Left ventricle myocardium superior (tissue), 1 donor: ENCODE measurements at places on chromosomes 3 and 15. TPM values are rescaled to one million over a fixed set of nuclear protein-coding genes. Genes with fewer than 3 reads are reported as not detected.
A peak's percentile ranks its signal among the peaks of the same experiment; 100 is the strongest.

DNA sequence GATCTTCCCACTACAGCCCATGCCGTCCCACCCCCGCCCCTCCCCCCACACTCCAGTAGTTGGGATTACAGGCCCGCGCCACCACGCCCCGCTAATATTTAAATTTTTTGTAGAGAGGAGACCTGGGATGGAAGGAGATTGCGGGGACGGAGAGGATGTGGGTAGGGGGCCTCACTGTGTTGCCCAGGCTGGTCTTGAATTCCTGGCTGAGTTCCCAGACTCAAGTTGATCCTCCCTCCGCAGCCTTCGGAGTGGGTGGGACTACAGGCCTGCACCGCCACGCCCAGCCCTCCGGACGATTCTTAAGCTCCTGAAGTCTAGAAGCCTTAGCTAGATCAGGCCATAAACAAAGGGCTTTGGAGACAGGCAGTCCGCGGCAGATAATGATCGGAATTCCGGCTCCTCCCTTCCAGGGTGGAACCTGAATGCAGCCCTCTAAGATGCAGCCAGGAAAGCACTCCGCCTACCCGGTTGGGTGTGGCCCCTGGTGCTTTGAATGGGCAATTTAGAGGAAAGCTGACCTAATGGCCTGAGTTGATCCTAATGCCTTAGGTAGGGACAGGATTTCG is at the start of gene DPPA2:
Gene DPPA2, minus strand, starts transcription at position 356 of the 569 bp plus-strand sequence. CDS start 1,975 bp downstream, outside the sequence.
- DNase-seq, result no peak

DNA sequence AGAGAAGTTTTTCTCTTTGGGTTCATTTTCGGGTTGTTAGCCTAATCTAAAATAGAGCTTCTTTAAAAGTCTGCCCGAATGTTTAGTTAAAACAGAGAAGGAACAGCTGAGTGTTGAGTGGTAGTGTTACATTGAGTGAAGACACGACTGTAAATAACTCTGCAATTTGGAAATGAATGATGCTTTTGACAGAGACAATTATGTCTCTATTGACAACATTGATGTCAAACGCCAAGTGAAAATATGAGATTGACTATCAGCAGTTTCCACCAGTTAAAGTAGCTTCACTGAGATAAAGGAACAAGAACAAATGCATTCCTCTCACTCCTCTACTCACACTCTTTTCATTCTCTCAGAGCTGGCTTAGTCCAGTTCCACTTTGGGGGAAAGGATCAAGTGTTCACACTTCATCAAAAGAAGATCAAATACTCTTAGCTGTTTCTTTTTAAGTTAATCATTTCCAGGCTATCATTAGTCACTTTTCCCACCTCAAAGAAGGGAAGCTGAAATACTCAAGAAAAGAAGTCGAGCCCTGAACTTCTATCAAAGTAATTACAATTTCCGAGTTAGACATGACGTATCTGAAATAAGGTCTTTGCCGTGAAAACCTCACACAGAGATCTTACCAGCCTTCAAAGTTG is 399.1 kb upstream of the DPH6 start:
- DNase-seq, result no peak

DNA sequence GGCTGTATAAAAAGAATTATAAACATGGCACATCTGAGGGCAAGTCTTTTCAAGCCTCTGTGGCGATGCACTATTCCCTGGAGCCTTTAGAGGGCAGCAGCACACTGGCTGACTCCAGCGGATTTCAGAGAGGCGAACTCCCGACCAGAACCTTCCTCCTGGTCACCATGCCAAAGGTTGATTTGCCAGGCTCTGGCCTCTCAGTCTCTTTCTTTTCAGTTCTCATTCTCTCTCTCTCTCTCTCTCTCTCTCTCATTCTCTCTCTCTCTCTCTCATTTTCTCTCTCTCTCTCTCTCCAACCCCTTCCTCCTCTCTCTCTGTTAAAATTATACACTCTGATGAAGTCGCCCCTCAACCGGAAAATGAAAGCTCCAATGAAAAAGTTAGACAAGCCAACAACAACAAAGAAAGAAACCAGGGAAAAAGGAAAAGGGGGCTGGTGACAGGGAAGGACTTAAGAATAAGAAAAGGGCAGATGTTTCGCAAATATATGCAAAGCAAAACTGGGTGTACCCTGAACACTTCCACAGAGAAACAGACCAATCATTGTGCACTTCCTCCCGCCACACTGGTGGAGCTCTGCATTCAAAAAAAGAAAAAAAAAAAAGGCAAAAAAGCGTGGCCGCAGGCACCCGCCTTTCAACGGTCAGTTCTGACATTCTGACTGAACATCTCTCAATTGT is 90.2 kb downstream of the TIGIT start:
- peak; percentile 84 for DNase-seq

The TSEN2 gene
- 23.1 TPM for total RNA-seq

The MYD88 gene
- 7.5 TPM for total RNA-seq

- no peak for DNase-seq
These were observed 67.1 kb downstream of the FEM1B start for GRCh38 chr15:68344600-68344999.

DNA sequence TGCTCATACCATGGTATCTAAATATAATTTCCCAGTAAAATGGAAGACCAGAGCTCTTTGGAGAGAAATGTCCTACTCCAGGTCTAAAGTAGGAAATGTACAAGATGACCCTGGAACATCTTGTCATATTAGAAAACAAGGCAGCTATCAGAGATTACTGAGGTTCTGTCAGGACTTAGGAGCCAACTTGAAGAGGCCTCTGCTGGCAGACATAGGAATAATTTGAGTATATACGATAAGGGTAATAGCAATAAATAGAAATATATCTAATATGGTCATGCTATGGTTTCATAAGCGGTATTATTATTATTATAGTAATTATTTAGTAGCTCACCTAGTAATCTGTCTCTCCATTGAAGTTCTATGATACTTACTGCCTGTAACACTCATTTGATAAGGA is 224.2 kb downstream of the SOX2 start:
- DNase-seq, result no peak

- no peak for DNase-seq
These were observed 20.2 kb downstream of the CCR1 start for GRCh38 chr3:46187876-46188275.

The LTK gene
- 1.5 TPM for total RNA-seq

The CHP1 gene
- 102 TPM for total RNA-seq

The GPR176 gene
- 1.5 TPM for total RNA-seq

GRCh38 chr3:156260331-156260730 is 140.0 kb downstream of the KCNAB1 start:
- DNase-seq, result no peak

GRCh38 chr3:49636883-49637609 is 37.1 kb upstream of the APEH start:
- no peak for DNase-seq

DNA sequence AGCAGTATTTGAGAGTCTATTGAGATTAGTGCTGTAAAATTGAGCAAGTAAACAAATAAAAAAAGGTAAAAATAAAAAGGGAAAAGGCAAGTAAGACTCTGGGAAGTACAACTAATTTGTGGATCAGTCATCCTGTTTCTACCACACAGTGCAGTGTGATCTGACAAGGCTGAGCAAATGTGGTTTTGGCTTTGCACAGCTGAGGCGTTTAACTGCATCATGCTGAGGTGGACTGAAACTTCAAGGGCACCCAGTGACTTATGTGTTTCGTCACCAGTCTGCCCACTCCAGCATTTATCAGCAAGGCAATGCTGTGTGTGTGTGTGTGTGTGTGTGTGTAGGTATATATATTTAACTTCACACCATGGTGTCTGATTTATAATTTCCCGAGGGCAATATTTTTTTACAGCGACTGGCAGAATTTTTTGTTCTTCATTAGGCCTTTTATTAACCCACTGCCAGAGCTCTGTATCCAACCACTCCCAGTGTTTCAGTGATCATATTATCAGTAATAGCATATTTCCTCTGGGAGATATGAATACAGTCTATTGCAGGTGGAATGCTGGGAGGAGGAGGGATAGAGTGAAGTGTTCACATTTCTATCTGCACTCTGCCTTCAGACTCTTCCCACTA is 131.5 kb upstream of the SATB1 start:
- no peak for DNase-seq

GRCh38 chr3:53288214-53288613 is 32.4 kb upstream of the TKT start:
- DNase-seq, result no peak
